ENCODE measurements at places on chromosomes 6 and 20.
A peak's percentile ranks its signal among the peaks of the same experiment; 100 is the strongest.

DNA sequence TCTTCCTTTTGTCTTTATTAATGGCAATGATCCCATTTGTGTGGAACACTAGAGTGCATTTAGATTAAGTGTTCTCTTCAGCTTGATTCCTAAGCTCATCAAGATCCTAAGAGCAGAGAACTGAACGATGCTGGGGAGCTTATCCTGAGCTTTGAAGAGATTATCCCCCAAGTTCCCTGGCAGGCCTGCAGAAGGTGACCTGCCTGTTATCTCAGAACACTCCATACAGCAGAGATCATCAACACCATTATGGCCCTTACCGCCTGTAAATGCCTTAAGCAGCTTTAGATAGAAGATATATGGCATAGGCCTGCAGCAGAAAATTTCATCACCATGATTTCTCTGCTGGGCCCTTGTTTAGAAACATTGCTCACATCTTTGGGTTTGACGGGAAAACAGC, 779.9 kb upstream of the MAP3K7 start:
- DNase-seq: no peak

- no peak for DNase-seq
Measured at GRCh38 chr6:108570517-108570916, 9.8 kb downstream of the FOXO3 start.

- no peak for DNase-seq
Measured at GRCh38 chr6:138037009-138037504, 70.2 kb downstream of the PERP start.

- no peak for DNase-seq
Measured at GRCh38 chr6:139010674-139011073, 17.9 kb upstream of the ABRACL start.

DNA sequence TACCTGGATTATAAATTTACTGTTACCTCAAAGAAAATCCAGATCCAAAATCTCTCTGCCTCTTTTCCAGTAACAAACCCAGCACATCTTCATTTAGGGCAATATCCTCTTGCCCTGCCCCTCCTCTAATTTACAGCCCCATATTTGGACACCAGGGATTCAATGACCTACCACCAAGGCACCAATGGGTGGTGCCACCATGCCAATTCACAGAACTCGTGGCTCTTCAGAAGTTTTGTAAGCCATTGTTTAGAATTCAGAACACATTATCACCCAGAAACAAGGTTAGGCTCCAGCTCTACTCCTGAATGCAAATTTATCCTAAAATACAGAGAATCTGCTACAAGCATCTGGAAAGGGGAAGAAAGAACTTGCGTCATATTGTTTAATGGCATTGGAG, 67.8 kb upstream of the SASH1 start:
- no peak for DNase-seq

DNA sequence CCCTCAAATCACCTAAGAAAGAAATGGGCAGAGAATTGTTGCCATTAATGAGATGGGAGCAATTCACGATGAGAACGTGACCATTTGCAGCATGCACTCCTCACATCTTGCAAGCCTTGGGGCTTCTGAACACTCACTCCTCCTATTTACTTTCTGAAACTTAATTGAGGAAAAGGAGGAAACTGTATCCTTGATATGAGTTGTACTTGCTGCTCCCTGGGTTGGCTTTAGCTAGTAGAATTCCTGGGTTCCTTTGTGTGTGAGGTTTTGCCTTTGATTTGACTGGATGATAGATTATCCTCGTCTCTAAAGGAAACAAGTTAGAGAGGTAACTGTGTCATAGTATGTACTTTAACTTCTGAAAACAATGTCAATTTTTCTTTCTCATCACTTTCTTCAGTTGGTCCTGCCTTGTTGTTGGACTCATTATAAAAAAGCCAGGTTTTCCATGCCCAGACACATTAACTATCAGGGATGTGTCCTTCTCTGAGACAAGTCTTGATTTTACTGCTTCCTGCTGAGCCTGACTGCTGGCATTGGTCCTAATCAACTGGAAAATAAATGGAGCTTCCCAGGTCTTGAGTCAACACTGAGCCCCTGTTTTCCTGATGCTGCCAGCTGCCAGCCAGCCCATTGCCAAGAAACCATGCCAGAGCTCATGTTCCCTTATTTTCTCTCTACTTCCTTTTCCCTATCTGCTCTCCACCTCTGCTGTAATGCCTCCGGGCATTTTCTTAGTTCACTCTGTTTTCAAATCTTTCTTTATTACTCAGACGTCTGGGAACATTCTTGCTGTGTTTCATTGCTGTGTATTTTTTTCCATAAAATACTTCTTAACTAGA, 6.0 kb upstream of the MRAP2 start:
- peak; percentile 32 for DNase-seq

GRCh38 chr6:29831776-29832175, 4.2 kb downstream of the HLA-G start:
- DNase-seq: peak; percentile 56

DNA sequence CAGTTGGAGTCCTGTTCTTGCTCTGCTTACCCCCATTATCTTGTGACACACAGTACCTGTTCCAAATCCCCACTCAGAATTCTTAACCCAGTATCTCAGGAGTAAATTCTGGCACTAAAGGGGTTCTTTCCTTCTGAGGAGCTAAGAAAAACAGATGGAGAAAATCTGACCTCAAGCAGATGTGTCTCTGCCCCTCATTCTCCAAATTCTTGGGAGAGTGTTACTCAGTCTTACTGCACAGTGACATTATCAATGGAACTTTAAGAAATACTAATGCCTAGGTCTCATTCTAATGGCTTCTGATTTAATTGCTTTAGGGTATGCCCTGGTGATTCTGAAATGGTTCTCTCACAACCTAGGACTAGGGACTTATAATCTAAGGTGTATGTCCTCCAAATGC, 40.6 kb upstream of the PTPRK start:
- no peak for DNase-seq

- DNase-seq: no peak
Measured at GRCh38 chr6:150119173-150119572, 23.7 kb upstream of the PPP1R14C start.

GRCh38 chr20:2596673-2597279, 55.7 kb upstream of the NOP56 start:
- DNase-seq: no peak

- no peak for DNase-seq
Measured at GRCh38 chr6:165889636-165890403, 226.8 kb upstream of the PDE10A start.

DNA sequence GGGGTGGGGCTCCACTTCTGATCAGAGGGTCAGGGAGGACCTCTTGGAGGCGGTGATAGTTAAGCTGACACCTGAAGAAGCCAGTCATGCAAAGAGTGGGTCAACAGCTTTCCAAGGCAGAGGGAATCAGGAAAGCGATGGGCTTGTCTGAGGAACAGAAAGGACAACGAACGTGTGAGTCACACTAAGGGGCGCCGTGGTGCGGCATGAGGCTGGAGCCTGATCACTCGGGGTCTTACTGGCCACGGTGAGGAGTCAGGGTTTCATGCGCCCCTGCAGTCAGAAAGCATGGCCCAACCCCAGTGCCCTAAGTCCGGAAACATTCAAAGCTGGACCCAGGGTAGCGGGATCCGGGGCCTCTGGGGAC, 50.6 kb upstream of the SLC32A1 start:
- DNase-seq: no peak

GRCh38 chr20:53948383-53949318, 121.7 kb downstream of the BCAS1 start:
- DNase-seq: no peak

DNA sequence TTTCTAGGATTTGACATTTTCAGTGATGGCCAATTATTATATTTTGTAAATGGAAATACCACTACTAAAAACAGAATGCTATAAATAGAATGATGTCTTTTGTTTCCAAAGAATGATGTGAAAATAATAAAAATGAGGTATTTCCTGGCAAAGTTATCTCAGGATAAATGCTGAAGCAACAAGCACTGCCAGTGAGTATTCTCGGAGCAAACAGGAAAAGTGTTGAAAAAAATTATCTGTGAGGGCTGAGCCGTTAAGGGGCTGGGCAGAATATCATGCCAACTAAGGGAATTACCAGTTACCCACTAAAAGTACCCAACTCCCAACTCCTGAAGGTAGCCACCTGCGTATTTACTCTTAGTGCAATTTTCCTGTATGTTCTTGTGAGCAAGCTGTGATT, 23.6 kb upstream of the SCAF8 start:
- no peak for DNase-seq

DNA sequence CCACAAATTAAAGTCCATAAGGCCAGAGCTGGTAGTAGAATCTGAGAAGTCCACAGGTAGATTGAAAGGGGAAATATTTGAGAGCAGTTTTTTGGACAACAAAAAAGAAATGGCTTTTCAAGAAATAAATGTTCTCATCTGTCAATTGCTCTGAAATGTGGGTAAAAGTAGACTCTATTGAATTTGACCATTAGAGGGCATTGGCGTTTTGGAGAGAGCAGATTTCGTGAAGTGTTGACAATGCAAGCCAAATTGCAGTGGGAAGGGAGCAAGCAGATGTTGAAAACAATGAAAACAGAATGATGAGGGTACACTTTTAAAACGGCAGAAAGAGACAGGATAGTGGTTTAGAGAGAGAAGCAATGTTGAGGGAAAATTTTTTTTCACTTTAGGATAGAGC, 149.1 kb upstream of the FAM83B start:
- no peak for DNase-seq

- DNase-seq: no peak
Measured at GRCh38 chr6:12364621-12365020, 74.5 kb downstream of the EDN1 start.

- peak; percentile 88 for DNase-seq
Measured at GRCh38 chr6:5497896-5498578, 236.7 kb downstream of the FARS2 start.

DNA sequence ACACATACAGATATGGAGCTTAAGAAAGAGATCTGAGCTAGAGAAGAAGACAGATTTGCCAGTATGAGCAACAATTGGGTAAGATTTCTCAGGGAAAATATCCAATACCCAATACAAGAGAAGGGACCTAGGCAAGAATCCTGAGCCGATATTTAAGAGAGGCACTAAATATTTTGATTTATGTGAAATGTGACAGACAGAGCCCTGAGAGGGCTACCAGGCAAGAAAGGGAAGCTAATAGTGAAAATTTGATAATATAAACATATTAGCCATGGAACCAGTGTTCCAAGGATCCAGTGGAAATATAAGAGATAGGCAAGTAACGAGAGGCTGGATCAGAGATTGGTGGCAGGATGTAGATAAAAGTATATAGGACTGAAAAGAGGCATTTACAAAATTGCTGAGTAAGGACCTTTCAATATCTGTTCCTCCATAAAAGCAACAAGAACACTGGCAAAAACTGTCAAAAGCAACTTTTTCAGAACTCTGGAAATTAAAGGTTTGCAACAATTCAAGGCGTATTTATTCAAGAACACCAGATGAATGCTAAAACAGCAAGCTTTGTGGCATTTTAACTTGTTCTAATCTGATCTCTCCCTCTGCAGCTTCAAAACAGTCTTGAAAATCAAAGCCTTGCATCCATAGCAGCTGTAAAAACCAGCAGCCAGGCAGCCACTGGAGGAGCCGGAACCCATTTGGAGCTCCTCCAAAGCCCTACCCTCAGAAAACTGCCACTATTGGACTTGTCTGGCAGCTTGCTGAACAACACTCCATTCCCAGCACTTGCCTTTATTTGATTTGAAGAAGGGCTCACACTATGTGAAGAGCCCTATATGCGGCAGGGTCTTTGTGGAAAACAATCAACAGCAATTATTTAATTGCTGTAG, 58.8 kb downstream of the REV3L start:
- DNase-seq: peak; percentile 42

DNA sequence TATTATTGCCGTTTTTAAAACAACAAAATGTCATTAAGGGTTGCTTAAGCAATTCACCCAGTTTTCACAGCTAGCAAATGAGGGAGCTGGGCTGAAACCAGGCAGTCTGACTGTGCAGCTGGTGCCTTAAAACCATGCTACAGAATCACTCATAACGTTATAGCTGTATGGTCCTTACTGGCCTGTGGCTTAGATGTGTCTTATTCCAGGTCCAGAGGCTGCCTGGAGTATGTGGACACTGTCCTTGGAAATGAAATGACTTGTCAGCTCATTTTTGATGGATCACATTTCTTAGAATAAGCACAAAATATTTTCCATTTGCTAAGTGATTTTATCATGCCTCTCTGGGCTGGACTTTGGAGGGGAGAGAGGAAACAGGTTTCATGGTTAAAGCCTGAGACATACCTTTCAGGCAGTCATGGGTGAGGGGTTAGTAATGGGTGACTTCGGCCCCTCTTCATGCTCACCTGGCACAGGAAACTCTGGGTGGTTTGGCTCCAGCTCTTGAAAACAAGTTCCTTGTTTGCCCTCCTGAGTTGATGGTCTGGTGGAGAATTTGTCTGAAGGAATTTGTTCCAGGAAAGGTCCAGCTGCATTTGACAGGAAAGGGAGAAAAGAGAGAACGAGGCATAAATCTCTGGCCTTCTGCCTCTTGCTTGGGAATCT, 823.2 kb downstream of the DHX35 start:
- DNase-seq: no peak

DNA sequence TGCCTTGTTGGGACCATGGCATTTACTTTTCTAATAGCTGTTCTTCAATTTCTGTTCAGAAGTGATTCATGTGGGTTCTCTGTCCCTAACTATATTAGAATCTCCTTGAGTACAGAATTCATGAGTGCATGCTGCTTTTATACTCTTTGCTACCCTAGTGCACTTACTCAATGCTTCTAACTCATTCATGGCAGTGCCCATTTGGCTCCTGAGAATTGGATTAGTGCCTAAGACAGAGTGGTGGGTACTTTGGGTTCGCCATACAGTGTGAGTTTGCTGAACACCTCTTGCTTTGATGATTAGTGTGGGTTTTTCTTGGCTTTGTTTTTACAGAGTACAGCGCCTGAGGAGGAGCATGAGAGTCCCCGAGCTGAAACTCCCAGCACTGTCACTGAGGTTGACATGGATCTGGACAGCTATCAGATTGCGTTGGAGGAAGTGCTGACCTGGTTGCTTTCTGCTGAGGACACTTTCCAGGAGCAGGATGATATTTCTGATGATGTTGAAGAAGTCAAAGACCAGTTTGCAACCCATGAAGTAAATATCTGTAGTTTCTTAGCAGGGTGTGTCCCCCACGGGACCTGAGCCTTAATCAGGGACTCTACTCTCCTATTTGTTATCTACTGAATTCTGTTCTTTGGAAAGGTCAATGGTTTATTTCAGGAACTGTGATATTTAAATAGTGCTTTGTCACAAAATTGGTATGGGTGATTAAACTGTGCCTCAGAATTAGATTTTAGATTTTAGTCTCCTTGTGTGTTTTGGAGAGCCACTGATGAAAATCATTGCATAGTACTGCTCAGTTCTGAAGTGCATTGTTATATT, 150.7 kb downstream of the UTRN start:
- no peak for DNase-seq

DNA sequence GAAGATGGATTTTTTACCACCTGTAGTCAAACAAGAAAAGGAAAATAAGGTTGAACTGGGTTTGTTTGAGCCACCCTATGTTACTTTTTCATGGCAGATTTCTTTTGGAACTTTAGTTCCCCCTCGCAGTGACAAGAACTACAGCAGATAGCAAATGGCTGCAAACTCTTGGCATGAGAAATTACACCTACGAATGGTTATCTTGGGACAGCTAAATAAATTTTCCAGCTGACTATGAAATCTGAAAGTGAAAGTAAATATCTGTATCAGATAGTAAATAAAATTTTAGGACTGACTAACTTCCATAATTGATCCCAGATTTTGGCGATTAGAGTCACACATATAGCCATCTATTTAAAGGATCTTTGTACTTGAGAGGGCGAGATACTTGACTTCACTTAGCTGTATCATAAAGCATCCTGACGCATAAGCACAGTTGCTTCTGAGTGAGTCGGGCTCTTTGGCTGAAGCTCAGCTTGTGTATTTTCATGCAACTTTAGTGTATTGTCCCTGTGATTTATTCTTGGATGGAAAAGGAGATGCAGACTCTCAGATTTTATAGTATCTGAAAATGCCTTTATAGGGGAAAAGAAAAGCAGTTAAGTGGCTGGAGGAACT, 125.3 kb upstream of the B3GAT2 start:
- no peak for DNase-seq

All from SK-N-MC (cell line).